ENCODE measurements at places on chromosomes 7 and 10.

GRCh38 chr10:103663236-103663635 lies 169.7 kb downstream of the NEURL1 start:
- DNase-seq = no peak

- DNase-seq = no peak
Measured at GRCh38 chr10:66752714-66753113, 173.1 kb upstream of the LRRTM3 start.

DNA sequence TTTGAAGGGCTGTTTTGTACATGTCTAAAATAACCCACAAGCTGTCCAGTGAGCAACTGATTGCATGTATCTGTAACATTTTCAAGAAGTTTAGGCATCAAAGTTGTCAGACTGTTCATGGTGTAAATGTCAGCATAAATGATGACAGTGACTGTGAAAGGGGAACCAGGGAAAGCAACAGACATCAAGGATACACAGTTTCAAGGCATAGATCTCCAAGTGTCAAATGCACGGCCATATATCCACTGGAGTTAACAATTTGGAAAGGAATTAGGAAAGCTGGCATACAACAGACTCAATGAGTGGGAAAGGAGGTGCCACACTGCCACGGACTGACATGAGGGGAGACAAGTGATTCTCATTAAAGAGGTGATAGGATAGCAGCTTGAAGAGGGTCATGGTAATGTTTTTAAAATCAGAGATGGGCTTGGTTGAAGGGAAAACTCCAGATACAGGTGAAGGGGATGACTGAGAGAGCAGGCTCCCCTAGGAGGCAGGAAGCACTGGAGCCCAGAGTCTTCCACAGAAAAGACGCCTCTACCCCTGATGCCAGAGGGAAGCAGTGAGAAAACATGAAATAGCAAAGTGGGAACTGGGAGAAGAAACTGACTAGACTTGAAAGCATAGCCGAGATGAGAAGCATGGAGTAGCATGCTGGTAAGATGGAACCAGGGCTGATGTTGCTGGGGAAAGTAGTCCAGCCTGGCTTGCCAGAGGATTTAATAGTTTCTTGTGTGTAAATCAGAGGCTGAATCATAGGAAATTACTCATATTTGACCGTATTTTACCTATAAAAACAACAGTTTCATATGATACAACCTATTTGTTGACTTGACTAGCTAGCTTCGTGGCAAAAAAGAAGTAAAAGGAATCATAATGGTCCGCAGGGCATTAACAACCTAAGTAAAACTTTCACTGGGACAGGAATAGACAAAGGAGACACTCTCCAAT lies 18.6 kb downstream of the NSMCE4A start:
- no peak for DNase-seq

DNA sequence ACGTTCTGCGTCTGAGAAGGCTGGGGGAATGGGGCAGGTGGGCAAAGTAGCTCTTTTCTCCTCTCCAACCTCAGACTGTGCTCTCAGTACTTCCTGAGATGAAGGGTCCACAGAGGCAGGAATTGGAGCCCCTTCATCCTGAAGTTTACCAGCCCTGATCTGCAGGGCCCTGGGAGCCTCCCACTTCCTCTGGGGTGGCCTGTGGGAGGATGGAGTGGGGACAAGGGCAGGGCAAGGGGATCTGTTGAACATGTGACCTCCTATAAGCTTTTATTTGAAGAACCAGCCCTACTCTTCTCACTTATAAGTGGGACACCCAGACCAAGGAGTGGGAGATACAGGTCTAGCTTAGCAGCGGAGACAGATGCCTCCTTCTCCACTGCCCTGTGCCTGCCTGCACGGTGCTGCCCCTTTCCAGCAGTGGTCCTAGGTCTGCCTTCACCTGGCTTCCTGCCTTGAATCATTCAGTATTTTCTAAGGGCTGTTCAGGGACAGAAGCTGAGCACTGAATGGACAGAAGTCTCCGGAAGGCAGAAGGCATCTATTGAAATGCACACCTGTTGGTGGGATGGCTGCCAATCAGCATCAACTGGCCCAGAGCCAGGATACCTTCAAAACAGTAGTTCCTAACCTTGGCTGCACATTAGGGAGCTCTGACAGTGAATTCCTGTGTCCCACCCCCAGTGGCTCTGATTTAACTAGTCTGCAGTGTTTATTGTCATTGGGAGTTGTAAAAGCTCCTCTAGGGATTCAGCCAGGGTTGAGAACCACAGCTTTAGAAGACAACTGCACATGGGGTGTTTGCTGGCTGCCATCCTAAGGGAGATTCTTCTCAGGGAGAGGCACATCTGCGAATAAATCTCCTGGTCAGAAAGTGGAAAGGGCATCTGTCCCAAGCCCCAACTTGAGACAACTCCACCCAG lies 2.7 kb upstream of the ARHGAP22 start:
- no peak for DNase-seq

DNA sequence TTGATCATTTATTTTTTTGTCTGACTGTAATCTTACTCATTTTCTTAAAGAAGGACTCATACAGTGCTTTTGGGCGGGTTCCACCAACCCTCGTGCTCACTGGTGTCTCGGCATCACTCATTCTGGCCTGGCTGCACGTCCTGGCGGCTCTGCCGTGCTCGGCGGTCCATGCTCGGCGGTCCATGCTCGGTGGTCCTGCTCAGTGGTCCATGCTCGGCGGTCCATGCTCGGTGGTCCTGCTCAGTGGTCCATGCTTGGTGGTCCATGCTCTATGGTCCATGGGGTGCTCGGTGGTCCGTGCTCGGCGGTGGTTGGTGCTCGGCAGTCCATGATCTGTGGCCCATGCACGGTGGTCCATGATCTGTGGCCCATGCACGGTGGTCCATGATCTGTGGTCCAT lies 72.5 kb downstream of the WDR37 start:
- no peak for DNase-seq

DNA sequence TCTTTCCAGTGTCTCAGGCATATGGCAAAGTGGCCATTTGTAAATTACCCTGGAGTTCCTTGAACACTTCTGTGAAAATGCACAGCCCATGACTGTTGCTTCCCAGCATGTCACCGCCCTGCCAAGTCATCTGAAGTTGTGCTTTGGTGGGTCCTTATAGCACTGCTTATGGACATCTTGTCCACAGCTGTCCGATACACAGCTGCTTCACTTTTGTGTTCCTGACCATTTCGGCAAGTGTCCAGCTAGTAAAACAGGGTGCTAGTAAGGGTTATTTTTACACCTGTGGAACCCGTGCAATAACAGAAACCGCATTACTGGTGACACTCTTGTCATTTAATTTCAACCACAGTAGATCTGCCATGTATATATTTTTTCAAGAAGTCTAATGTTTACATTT lies 29.7 kb downstream of the PIP4K2A start:
- DNase-seq = no peak

DNA sequence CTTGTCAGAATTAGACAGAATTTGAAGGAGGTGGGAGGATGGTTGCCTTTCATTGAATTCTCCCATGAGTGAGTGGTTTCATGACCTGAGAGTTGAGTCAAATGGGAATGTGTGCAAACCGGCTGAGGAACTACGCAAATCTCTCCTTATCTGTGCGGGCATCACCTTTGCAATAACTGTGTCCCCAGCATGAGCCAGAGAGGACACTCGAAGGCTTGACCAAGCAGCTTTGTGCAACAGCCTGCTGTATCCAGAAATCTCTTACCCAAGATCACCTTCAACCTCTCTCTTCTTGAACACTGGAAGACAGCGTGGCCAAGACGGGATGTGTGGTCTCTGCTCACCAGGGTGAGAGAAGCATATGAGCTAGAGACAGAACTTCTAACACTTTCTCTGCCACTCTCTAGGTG lies 93.8 kb upstream of the IKZF1 start:
- DNase-seq = no peak

DNA sequence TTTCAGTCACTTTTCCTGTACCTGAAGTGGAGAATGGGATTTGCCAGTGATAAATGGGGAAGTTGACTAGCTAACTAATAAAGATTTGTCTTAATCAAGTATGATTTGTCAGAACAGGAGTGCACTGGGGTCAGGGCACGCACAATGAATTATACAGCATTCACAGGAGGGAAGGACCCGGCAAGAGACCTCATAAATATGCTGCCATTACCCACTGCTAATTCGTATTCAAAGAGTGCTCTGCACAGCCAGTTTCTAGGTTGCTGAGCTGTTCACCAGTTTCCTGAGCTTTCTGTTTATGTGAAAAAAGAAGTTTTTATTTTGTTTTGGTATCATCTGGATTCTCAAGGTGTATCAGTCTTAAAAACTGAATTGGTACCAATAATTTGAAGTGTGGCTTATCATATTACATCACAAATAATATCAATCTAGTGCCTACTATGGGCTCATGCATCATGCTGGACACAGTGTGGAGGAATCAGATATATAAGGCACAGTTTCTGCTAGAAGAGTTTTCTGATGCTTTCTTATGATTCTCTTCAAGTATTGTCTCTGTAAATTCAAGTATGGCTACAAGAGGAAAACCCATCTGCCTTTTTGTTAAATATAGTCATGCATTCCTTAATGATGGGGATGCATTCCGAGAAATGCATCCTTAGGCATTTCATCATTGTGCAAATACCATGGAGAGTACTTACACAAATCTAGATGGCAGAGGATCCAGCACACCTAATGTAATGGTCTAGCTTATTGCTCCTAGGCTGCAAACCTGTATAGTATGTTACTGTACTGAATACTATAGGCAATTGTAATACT lies 202.2 kb downstream of the VTI1A start:
- no peak for DNase-seq

DNA sequence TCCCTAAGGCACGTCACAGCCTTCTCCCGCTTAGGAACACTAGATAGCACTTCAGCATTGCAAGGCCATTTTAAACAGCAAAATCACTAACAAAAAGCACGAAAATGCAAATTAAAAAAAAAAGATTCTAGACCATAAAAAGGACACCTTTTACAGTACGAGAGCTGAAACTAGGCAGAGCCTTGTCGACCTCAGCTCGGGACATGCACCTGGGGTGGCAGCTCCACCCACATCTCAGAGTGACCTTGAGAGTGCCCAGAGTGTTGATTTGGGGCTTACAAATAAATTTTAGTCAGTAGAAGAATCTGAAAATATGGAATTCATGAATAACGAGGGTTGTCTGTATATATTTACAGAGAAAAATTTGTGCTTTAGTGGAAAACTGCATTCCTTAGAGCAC lies 1.1 kb downstream of the MRPS24 start:
- no peak for DNase-seq

GRCh38 chr7:18583305-18583704 lies 87.8 kb downstream of the HDAC9 start:
- DNase-seq = no peak

- no peak for DNase-seq
Measured at GRCh38 chr10:45429790-45430189, 55.8 kb downstream of the ALOX5 start.

DNA sequence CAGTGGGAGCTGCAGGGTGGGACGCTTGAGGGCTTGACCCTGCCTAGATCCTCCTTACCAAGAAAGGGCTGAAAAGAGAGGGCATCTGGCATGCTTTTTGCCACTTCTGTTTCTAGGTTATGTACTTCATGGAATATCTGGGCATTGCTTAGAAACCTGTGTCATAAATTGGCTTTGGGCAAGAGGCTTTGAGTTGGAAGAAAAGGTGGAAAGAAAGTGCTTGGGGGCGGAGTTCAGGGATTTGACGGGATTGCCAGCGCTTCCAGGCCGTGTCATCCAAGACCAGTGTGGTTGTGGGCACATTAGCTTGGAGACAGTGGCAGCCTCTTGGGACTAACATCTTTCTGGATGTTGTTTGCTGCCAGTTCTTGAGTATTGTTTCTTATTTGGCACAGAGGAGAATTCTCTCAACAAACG lies 825 bp downstream of the ZNF862 start:
- DNase-seq = no peak

DNA sequence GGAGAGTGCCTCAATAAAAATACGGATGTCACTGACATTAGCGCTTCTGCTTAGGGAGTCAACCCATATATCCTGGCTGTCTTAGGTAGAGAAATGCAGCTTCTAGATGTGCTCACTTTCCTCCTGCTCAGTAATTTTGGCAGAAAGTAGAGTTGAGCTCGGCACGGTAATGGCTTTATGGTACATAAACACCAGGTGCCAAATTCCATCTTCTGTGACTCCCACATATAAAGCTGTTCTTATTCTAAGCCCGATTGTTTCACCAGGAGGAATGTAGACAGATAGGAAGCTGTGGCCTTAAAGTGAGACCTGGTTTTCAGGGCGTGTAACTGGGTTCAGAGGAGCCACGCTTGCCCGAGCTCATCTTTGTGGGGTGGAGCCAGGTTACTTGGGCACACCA lies 143.7 kb downstream of the CREB5 start:
- DNase-seq = no peak

DNA sequence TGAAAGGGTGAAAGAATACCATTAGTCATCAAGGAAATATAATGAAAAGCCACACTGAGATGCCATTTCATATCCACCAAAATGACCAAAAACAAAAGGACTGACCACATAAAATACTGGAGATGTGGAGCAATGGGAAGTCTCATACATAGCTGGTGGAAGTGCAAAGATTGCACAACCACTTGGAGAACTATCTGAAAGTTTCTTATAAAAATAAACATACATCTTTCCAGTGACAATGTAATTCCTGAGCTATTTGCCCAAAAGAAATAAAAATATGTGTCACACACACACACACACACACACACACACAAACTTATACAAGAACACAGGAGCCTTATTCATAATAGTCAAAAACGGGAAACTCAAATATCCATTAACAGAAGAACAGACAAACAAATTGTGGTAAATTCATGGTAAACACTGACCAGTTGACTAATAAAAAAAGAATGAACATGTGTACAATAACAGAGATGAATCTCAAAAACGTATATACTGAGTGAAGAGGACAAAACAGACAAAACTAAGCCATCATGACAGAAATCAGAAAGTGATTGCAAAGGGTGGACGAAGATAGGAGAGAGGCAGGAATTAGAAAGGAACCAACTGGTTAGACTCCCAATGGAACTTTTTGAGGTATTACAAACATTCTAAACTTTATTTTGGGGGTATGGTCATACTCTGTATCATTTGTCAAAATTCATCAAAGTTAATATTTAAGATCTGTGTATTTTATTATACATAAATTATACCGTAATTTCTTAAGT lies 21.5 kb downstream of the WASL start:
- DNase-seq = no peak

DNA sequence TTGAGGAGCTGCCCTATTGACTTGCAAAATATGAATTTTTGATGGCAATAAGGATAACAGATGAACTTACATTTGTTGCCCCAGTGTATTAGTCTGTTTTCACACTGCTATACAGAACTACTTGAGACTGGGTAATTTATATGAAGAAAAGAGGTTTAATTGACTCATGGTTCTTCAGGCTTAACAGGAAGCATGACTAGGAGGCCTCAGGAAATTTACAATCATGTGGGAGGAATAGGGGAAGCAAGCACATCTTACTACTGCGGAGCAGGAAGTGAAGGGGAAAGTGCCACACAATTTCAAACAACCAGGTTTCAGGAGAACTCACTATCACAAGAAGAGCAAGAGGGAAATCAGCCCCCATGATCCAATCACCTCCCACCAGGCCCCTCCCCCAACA lies 57.9 kb downstream of the ZNF22 start:
- DNase-seq = no peak

- no peak for DNase-seq
Measured at GRCh38 chr10:71419750-71420149, 23.0 kb downstream of the CDH23 start.

Data from activated gamma-delta T cell treated with Interleukin-2 at 50 U/mL for 16 hours (primary cell).